ENCODE measurements at places on chromosomes 3 and 15.

- peak; percentile 72 for DNase-seq
Measured at GRCh38 chr15:56491110-56491722, 26.3 kb upstream of the MNS1 start.

- DNase-seq: no peak
Measured at GRCh38 chr3:46873521-46873920, 4.0 kb upstream of the PTH1R start.

DNA sequence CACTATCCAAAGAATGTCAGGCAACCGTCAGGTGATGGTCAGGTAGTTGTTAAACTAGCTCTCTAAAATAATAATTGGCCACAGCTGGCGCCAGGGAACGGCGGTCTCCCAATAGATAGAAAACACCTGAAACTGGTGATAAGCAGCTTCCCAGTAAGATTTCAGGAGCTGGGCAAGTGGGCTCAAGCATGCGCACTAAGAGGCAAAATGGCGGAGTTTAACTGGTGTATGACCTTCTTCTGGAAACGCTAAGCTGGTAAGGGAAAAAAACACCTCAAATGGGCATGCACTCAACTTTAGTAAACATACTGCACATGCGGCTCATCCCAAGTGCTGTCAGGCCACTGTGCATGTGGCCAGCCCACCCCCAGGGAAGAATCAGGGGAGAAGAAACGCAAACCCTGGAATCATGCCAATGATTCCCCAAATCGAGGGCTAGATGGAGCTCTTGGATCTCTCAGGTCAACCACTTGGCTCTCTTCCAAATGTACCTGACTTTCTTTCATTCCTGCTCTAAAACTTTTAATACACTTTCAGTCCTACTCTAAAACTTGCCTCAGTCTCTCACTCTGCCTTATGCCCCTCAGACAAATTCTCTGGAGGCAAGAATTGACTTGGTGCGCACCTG lies 195.0 kb downstream of the ZNF621 start:
- no peak for DNase-seq

- DNase-seq: peak; percentile 33
Measured at GRCh38 chr15:52023169-52023922, 4.3 kb downstream of the MAPK6 start.

DNA sequence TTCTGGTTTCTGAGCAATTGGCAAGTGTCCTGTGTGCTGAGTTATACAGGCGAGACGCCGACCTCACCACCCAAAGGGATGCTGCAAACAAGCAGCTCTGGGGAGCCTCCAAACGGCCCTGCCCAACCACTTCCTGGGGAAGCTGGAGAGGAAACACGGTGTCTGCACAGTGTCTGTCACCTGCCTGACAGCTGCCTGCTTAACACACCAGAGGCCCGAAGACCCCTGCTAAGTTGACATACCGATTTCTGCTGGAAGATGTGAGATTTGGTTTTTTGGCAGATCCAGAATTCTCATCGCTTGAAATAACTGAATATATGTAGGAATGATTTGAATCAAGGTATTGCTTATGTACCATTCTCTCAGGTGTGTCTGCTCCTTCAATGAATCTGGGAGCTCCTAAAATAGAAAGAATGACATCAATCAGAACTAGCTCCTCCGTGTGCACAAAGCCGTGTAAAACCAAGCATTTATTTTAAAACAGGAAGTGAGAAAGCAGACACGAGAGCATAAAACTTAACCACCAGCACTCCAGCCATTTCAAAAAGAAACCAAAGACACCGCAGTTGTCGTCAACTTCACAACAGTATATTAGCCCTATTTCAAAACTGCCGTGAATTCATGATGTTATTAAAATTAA lies 27.2 kb downstream of the LRRC2 start:
- no peak for DNase-seq

DNA sequence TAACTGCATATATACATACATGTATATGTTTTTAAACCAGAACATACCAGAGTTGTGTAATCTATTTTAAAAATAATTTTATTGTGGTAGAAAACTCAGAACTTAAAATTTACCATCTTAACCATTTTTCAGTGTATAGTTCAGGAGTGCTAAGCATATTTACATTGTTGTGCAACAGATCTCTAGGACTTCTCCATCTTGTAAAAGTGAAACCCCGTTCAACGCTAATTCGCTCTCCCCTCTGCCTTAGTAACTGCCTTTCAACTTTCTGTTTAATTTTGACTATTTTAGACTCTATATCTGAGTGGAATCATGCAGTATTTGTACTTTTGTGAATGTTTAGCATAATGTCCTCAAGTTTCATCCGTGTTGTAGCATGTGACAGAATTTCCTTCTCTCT lies 51.8 kb upstream of the SSR3 start:
- DNase-seq: no peak

DNA sequence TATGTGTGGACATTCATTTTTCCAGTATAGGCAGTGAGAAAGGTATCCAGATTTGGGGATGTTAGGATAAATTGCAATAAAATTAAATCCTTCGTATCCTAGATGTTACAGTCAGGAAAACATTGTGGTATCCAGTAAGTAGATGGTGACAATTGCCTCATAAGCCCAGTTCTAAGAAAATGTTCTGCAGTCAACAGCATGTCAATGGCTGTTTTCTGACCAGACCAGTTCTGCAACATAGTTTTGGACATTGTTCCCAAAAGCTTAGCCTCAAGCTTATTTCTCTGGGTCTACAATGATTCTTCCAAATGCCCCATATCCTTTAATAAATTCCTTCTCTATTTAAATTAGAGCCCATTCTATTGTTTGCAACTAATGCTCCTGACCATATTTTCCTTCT lies 480.7 kb downstream of the FHIT start:
- DNase-seq: no peak

DNA sequence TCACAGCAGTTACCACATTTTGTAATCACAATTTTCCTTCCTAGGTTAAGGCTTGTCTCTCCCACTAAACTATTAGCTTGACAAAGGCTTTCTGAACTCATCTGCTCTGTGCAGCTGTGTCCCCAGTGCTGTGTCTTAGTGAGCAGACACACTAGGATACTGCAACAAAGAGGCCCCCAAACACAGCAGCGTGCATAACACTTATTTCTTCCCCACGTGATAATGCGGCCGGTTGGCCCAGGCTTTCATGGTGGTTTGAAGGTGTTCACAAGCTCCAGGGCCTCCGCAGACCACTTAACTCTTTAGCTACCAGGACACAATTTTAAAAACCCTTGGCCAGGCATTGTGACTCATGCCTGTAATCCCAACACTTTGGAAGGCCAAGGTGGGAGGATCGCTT lies 2.2 kb upstream of the HDAC11 start:
- no peak for DNase-seq

DNA sequence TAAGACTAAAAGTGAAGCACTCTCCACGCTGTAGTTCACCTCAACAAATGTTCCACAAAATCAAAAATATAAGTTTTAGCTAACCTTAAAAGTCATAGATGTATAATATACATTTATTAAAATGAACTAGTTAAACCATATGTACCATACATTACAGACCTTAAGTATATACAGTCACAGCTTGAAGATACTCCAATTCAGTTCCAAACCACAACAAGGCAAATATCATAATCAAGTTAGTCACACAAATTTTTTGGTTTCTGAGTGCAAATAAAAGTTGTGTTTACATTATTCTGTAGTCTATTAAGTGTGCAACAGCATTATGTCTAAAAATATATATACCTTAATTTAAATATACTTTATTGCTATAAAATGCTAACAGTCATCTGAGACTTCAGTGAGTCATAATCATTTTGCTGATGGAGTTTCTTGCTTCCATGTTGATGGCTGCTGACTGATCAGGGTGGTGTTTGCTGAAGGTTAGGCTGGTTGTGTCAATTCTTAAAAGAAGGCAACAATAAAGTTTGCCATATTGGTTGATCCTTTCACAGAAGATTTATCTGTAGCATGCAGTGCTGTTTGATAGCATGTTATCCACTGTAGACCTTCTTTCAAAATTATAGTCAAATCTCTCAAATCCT lies 736.7 kb downstream of the NSUN3 start:
- DNase-seq: no peak

DNA sequence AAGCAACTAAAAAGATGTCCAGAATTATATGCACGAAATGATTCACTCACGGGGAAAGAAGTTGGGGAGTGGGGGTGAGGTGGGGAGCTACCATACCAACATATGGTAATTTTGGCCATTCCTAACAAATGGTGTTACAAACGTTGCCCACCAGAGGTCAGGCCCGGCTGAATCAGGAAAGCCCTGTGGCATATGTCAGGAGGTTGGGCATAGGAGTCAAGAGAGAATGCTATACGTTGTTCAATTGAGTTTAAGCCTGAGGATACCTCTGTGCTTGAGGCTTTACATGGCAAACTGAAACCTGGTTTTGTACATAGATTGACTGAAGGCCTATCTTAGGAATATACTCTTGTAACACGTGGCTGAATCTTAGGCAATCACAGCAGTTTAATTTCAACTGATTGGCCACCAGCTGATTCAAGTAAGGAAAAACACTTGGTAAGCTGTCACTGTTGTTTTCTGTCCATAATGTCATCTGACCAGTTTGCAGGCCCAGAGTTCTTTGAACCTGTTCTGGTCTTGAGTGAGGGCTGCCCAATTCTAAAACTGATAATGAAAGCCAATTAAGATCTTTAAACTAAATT lies 23.4 kb upstream of the SLC2A2 start:
- no peak for DNase-seq

- no peak for DNase-seq
Measured at GRCh38 chr15:42184296-42184695, 23.8 kb downstream of the VPS39 start.
